Fibroblast of lung (primary cell): ENCODE measurements at places on chromosomes 3 and 15. TPM values are rescaled to one million over a fixed set of nuclear protein-coding genes. Genes with fewer than 3 reads are reported as not detected.

Gene SCN5A
- 0.50 and 0.77 TPM in 2 replicates for total RNA-seq

- no peak overlapping the region for H3K4me3 ChIP-seq
- DNase-seq = no peak
- H3K4me1 ChIP-seq = no peaks in the 10 kb centered on the region
- no peaks in the 10 kb centered on the region for H3K27me3 ChIP-seq
- H3K27ac ChIP-seq = no peak overlapping the region
- no peaks in the 10 kb centered on the region for H3K36me3 ChIP-seq
Measured at GRCh38 chr3:136390574-136390973, 140.4 kb downstream of the PCCB start.

DNA sequence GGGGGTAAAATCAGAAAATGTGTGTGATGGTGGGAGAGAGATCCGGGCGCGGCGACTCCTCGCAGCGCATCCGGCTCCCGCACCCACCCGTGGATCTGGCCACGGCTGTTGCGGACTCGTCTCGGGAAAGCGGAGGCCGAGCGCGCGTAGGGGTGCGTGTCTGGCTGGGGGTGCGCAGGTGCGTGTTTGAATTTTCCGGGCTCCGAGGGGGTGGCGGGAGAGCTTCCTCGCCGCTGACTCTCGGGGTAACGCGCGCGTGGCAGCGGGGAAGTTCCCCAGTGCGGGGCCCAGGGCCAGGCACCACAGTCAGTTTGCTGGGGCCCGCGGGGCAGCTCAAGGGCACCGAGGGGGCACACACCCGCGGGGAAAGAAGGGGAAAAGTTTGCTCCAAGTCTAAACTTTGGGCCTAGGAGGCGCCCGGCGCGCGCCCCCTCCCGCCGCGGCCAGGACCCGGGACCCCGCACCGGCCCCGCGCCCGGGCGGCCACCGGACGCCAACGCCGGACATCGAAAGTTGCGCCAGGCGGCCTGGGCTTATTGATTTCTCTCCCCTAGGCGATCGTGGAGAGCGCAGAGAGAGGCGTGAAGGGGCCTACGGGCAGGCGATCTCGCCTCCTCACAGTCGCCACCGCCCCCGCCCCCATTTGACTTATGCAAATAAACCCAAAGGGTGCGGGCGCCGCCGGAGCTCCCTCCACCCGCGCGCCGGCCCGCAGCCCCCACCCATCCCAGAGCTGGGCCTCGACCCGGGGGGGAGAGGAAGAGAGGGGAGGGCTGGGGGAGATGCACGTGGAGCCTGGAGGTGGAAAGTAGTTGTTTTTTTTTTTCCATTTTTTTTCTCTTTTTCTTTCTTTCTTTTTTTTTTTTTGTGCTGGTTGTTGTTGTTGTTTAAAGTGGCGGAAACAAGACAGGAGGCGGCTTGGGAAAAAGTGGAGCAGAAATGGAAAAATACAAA lies 639 bp downstream of the FOXP1 start:
- DNase-seq = peak; percentile 35
- peak overlapping the region; percentile 57 for H3K27ac ChIP-seq
- no peaks in the 10 kb centered on the region for H3K27me3 ChIP-seq
- peak overlapping the region; percentile 69 for H3K4me3 ChIP-seq
- peaks cover 1% of the 10 kb centered on the region for H3K4me1 ChIP-seq

Gene NLGN1
- total RNA-seq = 2.1 TPM in 2 replicates

- no peak overlapping the region for H3K27ac ChIP-seq
- H3K27me3 ChIP-seq = no peaks in the 10 kb centered on the region
- H3K36me3 ChIP-seq = no peaks in the 10 kb centered on the region
- no peak overlapping the region for H3K4me3 ChIP-seq
- no peak for DNase-seq
Measured at GRCh38 chr3:109413049-109413448, 75.7 kb upstream of the DPPA4 start.
